ENCODE measurements at places on chromosomes 7 and 10. TPM values are rescaled to one million over a fixed set of nuclear protein-coding genes. Genes with fewer than 3 reads are reported as not detected.

Gene TDRD1
- 0.13 TPM for total RNA-seq

GRCh38 chr7:24510759-24511158 is 62.5 kb upstream of the PALS2 start:
- DNase-seq = no peak

DNA sequence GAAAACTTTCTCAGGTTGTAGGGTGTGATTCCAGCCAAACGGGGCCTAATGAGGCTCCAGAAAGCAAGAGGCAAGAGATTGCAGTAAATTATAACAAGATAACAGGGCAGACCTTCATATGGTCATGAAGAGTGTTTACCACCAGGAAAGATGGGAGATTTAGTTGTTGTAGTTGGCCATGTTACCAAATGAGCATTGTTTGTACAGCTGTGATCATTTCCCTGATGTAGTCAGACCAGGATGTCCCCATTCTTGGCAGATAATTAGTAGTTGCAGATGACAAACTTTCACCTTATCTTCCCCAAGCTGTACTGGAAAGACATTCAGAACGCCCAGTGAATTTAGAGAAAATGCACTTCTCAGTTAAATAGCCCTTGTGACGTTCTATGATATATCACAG is 630.8 kb downstream of the ANKRD7 start:
- no peak for DNase-seq

Gene AKR1D1
- not detected for total RNA-seq

Gene EIF5AL1
- total RNA-seq = 0.34 TPM

GRCh38 chr7:25633426-25634036 is 405.2 kb upstream of the NPVF start:
- no peak for DNase-seq

GRCh38 chr7:116018731-116019130 is 11.8 kb downstream of the TFEC start:
- DNase-seq = no peak

GRCh38 chr7:95104739-95105138 is 197.3 kb downstream of the PPP1R9A start:
- no peak for DNase-seq

Gene ELMO1
- 113 TPM for total RNA-seq

Gene KMT2E
- total RNA-seq = 114 TPM

DNA sequence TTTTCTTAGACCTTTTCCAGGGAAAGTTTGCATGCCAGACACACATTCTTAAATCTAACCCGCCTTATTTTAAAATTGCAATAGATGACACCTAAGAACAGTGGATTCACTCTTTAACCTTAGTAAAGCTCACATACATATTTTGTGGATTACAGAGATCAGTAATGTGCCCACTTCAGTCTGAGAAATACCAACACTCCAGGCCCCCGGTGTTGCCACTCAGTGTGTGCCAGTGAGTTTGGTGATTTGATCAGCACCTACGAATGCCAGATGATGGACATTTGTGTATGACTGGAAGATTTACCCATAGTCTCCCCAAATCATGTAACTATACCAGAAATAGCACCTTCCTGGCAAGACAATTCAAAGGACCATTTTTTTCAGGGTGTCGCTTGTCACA is 2.6 kb downstream of the LRRN3 start:
- DNase-seq = no peak

DNA sequence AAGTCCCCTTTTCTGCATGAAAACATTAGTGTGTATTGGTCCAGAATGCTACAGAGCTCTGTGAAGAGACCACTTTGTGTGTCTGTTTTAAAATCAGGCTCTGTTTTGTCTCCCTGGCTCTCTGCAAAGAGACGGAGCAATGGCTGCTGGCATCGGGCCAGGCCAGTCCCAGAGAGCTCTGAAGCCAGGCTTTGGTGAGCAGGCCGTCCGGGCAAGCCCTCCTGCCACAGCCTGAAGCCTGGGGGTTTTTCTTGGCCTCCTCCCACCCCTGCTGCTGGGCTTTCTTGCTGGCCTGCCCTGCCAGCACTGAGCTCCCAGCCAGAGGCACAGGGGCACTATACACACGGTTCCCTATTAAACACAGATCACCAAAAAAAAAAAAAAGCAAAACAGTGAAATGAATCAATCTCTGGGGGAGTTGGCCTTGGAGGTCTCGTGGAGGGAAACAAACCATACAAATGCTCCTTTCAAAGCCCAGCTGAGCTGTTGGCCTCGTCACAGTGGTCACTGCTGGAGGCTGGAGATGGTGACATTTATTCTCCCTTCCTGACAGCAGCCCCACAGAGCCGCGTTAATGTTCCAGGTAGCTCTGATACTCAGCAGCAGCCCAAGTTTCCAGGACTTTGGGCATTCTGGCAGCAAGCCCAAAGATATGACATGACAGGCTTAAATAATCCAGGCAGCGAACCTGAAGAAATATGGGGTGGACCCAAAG is 237.2 kb downstream of the TCF7L2 start:
- no peak for DNase-seq

DNA sequence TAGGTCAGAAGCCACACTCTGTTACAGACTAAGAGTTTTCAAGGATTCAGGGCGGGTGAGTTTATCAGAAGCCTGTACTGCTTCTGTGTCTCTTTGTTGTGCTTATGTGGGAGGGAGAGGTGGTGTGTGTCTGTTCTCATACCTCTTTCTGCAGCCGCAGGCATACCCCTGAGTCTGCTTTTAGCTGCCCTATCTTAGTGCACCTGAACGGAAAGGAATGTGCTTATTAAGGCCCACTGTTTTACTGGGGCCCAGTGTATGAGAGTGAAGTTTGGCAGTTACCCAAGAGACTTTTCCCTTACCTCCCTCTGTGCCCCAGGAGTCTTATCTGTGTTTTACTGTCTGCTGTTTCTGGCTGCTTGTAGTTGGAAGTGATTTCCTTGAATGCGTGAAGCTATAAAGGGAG is 104.3 kb downstream of the TYW1 start:
- no peak for DNase-seq

- no peak for DNase-seq
These were observed 32.3 kb downstream of the FAM241B start for GRCh38 chr10:69662173-69662877.

GRCh38 chr10:18008986-18009385 is 57.3 kb downstream of the SLC39A12 start:
- DNase-seq = no peak

Gene KCP
- total RNA-seq = not detected

DNA sequence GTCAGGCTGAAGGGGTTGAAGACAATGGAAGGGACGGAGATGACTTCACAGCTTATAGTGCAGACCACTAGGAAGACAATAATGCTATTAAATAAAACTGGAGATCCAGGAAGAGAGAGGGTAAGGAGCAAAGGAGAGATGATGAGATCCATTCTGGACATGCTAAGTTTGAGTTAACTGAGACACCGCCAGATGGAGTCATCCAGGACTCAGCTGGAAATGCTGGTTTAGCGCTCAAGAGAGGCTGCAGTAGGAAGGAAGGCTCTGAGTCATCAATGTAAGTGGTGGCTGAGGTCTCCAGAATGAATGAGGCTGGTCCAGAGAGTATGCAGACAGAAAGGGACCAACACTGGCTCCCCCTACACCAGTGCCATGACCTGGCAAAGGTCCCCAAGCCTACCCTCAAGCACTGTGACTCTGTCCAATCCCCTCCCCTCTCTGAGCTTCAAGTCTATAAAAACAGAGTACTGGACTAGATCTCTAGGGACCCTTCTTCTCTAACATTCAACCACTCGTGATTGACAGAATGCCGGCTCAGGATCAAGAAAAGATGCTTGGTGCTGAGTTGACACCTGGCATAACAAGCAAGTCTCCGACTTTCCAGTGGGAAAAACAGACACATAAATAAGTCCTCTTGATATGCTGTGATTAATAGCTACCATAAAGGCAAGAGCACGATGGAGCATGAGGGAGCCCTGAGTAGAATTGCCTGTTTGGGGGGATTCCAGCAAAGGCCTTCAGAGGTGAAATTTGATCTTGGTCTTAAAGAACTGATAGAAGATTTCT is 8.9 kb downstream of the GFRA1 start:
- DNase-seq = no peak

DNA sequence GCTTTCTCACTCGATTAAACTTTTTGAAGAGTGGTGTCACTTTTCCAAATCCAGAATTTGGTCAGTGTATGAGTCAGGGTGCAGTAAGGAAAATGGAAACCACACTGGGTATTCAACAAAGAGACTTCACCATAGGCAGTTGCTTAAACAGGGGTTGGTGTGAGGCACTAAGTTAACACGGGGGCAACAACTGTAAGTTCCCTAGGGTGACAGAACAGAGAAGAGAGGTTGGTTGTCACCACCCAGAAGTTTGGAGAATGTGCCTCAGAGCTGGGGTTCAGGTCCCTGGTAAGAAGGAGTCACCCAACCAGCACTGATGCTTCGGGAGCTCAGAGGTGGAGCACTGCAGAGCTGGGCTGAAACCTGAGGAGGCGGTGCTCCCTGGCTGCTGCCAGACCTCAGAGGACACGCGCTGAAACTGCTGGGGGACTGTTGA is 170.4 kb downstream of the ARID5B start:
- DNase-seq = no peak

GRCh38 chr7:120873401-120873800 is 15.5 kb upstream of the TSPAN12 start:
- no peak for DNase-seq

- DNase-seq = no peak
These were observed 3.1 kb upstream of the ADAM12 start for GRCh38 chr10:126391192-126391885.

DNA sequence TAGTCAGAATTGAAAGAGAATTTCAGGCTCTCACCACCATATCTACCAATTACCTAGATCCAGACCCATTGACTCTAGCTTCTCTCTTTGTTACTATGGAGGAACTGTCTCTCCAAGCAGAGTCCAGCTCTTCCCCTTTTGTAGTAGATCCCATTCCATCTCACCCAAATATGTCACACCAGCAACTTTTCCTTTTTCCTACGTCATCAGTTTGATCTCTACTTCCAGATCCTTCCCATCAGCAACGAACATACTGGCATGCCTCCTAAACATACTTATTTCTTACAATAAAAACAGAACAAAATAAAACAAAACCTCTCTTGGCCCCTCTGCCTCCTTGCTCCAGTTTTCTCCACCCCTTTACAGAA is 5.9 kb upstream of the CALU start:
- no peak for DNase-seq

Gene MNX1
- total RNA-seq = not detected

Gene PDE6C
- total RNA-seq = not detected

Gene GSTO2
- total RNA-seq = 1.1 TPM

DNA sequence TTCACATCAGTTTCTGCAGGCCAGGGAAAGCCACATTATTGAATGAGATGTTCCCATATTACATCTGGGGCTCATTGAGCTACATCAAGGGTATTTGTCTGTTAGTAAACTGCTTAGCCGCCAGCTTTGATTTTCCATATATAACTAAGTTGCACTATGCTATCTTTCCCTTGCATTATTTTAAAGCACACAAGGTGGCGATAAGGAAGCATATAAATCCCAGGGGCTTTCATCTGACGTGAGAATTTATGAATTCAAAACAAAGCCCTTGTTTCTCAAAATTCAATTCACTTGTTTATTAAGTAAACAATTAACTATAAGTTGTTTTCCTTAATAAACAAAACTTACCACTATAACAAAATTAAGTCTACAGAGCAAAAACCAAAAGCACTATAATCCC is 334.1 kb upstream of the TPK1 start:
- no peak for DNase-seq

DNA sequence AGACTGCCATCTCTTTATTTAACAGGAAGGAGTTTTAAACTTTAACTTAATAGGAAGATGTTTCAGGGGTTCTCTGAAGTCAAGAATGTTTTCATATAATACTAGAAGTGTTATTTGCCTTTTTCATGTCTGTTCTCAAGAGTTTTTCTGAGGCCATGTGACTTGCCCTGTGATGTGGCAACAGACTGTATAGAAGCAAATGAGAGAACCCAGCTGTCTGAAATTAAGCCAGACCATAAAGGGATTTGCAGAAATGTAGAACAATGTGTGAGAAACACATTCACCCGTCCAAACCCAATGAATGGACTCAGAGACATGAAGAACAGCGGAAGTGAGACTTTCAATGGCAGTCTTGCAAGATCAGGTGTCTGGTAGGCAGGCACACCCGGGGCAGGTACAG is 23.8 kb downstream of the MAPK8 start:
- no peak for DNase-seq

Gene ACTL6B
- not detected for total RNA-seq

Gene ANKRD1
- total RNA-seq = not detected

- no peak for DNase-seq
These were observed 111.5 kb upstream of the SVIL start for GRCh38 chr10:29746080-29746797.

Gene CALHM1
- total RNA-seq = not detected

DNA sequence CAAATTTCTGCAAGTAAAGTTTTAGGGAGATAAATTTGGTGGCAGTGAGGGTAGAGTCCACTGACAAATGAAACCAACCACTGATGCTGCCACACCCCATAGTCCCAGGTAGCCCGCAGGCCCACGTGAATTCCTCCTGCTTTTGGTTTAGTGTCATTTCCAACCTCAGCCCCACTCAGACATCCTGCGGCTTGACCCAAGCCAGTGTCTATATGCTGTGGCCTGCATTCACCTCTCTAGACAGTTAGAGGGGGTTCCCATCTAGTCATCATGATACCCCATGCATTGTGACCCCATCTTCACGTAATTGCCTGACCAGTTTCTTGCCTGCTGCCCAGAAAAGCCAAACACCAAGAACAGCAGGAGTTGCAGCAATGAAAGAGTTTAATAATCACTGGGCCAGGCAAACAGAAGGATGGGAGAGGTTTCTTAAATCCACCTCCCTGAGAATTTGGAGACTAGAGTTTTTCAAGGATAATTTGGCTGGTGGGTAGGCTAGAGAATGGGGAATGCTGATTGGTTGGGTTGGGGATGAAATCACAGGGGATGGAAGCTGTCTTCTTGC is 332.0 kb upstream of the GALNT17 start:
- no peak for DNase-seq

Gene GHRHR
- total RNA-seq = not detected

DNA sequence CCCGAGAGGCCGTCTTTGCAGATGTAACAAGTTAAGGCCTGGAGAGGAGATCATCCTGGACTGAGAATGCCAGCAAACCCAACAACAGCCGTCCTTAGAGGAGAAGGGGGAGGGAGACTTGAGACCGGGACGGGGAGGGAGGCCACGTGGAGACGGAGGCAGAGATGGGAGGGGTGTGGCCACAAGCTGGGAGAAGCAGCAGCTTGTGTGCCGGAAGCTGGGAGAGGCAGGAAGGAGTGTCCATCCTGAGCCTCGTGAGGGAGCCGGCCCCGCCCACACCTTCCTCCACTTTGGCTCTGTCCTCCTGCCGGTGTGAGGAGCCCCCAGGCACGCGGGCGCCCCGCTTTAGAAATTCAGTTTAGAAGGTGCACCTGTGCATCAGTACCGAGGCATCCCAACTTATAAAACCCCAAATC is 95.7 kb downstream of the DNAJB6 start:
- no peak for DNase-seq

Gene COBL
- not detected for total RNA-seq

DNA sequence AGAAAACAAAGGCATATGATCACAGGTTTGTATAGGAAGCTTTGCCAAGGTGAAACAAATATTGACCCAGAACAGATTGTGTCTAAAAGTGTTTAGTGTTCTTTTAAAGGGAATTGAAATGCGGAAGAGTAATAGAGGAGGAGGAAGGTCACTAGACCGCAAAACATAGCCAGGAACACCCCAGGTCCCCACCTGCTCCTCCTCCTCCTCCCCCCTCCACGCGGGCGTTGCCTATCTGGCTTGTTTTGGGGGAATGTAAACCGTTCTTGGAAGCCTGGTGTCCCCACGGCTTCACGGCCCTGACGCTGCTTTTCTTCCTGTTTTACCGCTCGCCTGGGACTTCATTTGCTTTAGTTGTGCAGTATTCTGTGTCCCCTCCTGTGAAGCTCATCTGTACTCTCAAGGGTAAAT is 81.0 kb upstream of the PFKP start:
- no peak for DNase-seq

GRCh38 chr7:11026452-11027359 is 53.0 kb downstream of the PHF14 start:
- no peak for DNase-seq

Gene AKR1C3
- not detected for total RNA-seq

Measured in activated T-helper 1 cell treated with anti-CD3 and anti-CD28 coated beads, Interleukin-12 subunit alpha, Interleukin-12 subunit beta, Interleukin-2, Interleukin-4 antibody, amounts not matched to agents 30 ng/mL and 10 ng/mL and 1 ng/mL, durations not matched to agents 14 hours and 24 hours and 36 hours (primary cell).